Pulmonary artery endothelial cell (primary cell): ENCODE measurements at places on chromosomes 4 and X.

DNA sequence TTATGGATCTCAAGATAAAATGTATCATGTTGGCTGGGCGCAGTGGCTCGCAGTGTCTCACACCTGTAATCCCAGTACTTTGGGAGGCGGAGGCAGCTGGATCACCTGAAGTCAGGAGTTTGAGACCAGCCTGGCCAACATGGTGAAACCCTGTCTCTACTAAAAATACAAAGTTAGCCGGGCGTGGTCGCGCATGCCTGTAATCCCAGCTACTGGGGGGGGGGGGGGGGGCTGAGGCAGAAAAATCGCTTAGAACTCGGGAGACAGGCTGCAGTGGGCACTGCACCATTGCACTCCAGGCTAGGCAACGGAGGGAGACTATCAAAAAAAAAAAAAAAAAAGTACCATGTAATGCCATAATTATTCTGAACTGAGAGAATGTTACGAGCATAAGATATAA lies 2.1 kb downstream of the RBMX start:
- no peak for DNase-seq

DNA sequence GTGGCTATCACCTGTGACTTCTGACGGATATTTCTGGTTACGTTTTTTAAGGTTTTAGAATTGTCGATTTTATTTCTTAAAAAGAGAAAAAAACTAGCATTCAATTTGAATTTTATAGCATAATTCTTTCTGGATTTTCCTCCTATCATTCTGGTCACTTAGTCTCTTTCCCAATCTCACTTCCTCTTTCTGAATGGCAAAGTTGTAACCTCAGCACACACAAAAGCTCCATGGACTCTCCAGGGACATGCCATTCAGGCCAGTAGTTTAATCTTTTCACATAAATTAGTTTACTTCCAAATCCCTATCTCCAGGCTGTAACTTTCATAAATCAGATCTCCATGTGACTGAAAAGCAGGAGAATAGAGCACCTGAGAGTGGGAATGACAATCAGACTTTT lies 110.7 kb downstream of the ARAP2 start:
- DNase-seq, result no peak

DNA sequence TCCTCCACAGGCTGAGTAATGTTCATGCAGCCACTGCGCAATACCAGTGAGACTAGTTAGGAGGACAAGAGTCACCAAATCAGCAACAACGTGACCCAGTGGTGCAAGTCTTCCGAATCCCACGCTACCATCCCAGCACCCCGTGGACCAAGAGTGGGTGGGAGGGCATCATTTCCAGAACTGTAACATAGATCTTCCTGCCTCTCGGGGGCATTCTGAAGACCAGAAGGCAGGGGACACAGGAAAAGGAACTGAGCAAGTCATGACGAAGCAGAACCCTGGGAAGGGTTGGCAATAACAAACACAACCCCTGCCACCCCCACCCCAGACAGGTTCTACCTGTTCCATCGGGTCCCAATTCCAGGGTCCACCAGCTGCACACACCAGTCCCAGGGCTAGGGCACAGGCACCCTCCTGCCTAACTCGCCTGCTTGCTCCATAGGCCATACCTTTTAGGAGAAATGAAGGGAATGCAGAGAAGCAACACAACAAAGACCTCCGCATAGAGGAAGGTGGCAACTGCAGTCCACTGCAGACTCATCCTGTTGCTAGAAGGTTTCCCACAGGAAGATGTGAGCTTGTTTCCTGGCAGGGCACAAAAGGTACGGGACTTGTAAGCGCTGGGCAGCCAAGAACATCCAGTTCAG lies 1.4 kb downstream of the BCAP31 start:
- DNase-seq, result no peak

DNA sequence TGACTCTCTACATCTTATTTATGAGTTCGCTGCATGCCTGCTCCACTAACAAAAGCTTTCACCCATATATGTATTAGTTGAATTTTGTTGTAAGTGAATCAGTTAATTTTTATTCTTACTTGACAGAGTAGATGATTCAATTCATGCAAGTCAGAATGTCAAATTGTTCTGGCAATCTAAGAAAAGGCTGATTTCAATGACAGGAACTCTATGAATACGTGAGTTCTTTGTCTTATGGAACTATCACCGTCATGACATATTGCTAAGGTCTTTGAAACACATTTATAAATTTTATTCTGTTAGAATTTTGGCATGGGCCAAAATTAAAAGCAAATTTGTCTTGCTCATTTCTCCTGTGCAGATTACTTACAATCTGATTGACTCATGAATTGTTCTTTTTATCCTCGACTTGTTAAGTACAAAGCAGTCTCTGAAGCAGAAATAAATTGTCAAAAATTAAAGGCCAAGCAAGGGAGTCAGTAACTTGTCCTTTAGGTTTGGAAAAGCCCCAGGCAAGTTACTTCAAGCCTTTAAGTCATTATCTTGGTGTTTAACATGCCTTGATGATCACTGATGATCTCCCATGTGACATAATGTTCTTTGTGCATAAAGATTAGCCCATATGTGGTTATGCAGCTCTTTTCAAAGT lies 89.0 kb upstream of the GC start:
- no peak for DNase-seq

- no peak for DNase-seq
Measured at GRCh38 chr4:81808011-81808672, 336.4 kb upstream of the RASGEF1B start.

- DNase-seq, result no peak
Measured at GRCh38 chr4:53602390-53602789, 11.1 kb upstream of the LNX1 start.

DNA sequence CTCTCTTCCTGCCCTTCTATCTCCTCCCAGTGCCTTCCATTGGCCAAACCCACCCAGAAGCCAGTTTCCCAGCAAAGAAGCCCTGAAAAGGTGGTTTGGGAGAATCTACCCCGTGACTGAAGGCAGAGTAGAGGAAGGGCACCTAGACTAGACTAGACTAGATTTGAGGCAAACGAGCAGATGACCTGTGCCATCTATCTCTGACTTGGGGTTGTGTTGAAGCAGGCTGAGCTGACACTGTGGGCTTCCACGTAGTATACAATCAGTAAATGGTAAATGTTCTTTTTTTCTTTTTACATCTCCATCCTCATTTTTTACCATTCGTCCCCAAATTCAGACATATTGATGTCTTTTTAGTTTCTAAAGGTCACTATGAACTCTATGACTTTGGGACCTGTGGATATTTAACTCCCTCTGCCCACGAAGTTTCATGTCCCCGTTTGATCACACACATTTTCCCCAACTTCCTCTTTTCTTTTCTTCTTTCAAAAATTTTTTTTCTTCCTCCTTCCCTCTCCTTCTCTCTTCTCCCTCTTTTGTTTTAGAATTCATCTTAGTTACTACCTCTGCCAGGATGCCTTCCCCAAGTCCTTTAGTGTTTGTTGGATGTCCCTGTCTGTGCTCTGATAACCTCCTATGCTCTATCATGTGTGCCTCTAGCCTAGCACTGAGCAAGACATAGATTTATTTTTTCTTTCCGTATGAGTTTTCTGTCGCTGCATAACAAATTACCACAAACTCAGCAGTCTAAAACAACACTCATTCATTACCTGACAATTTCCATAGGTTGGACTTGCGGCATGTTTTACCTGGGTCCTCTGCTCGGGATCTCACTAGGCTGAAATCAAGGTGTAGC lies 6.2 kb upstream of the AFF1 start:
- no peak for DNase-seq

DNA sequence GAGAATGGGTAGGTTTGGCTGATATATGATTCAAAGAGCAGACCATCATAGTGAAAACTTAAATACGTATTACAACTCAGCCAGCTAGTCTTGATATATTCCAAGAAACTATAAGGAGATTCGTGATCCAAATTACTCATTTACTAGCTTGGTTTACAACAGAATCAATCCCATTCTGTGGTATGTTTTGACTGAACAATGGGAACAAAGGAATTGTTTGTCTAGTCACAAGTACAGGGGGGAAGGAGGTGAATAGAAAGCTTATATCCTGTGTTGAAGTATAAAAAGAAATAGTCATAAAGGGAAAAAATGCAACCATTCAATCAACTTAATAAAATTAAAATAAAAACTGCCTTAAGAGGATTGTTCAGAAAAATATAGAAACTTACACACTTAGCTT lies 17.0 kb downstream of the C4orf54 start:
- DNase-seq, result no peak

- DNase-seq, result no peak
Measured at GRCh38 chr4:57303012-57303751, 193.0 kb upstream of the IGFBP7 start.

- DNase-seq, result no peak
Measured at GRCh38 chr4:111601671-111602070, 543.6 kb upstream of the FAM241A start.

DNA sequence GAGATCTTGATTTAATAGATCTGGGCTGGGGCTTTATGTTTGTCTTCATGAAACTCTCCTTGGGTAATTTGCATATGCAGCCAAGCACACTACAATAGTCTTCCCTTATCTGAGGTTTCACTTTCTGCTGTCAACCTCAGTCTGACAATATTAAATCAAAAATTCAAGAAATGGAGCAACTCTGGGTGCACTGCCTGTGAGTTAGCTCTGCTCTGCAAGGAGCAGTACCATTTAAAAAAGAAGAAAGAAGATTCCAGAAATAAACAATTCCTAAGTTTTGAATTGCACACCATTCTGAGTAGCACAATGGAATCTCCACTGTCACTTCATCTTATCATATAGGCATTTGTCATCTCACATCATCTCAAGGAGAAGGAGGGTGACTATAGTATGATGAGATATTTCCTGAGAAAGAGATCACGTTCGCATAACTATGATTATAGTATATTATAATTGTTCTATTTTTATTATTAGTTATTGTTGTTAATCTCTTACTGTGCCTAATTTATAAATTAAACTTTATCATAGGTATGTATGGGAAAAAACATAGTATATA lies 9.4 kb downstream of the FNIP2 start:
- no peak for DNase-seq

- no peak for DNase-seq
Measured at GRCh38 chr4:183714626-183715025, 55.5 kb downstream of the TRAPPC11 start.

GRCh38 chrX:140918398-140919038 lies 83.9 kb upstream of the SPANXB1 start:
- peak; percentile 43 for DNase-seq

DNA sequence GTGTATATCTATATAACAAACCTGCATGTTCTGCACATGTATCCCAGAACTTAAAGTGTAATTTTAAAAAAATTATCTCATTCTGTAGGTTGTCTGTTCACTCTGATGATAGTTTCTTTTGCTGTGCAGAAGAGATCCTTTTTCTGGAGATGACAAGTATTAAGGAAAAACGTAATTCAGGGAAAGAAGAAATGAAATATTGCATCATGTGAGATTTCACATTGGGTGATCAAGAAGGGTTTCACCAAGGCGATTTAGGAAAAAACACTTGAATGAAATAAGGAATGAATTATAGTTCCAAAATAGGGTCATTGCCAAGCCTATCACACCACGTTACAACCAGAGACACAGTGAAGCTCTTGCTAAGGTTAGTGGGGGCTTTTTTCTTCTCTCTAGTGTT lies 227.9 kb downstream of the HNRNPD start:
- no peak for DNase-seq

DNA sequence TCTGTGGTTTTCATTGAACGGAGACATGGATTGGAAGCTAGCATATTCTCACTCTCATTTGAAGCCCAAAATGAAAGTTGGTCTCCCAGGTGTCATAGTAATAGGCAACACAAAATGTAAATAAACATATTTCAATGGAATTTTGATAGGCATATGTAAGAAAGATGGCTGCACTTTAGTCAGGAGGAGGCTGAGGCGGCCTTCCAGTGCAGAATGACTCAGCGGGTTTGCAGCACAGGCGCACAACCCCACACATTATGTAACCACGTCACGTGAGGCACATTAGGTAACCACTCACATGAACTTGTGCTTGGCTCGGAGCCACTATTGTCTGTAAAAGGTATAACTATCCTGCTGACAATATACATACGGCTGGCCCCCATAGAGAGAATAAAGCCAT lies 381.7 kb downstream of the GPAT3 start:
- no peak for DNase-seq

DNA sequence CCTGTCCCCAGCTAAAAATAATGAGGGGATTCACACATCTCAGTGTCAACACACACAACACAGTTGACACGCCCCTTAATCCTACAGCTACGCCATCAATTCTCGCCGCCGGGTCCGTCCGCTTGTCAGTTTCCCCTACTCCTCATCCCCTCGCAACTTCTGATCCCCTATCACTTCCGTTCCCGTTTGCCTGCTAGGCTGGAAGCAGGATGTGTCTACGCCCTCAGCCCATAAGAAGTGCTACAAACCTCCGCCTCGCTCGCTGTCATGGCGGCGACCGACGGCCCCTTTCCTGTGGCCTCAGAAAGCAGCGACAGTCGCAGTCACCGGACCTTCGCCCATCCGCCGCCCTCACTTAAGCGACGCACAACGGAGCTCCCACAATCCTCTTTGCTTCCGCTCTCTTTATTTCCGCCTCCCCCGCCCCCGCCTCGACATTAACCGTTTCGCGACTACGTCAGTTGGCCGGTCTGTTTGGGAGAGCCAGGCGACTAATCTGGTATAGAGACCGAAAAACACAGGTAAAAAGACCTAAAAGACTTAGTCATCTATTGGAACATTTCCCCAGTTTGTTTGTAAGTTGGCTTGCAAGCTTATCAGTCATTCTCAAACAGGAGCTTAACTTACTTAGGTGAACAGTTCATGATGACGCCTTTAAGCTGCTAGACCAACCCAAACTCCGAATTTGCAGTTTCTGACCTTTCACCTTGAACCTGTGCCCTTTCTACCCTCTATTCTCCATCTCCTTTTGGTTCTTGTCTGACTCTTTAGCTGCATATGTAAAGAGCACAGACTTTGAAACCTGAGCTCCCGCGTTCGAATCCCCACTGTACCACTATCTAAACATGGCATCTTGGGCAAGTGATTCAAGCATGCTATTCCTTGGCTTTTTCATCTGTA lies at the start of gene SLC25A53:
Gene SLC25A53, minus strand, starts transcription at position 380 of the 900 bp plus-strand sequence. CDS start 51,752 bp downstream, outside the sequence.
- DNase-seq, result peak; percentile 37

GRCh38 chr4:150140774-150141400 lies 62.6 kb downstream of the DCLK2 start:
- DNase-seq, result no peak

DNA sequence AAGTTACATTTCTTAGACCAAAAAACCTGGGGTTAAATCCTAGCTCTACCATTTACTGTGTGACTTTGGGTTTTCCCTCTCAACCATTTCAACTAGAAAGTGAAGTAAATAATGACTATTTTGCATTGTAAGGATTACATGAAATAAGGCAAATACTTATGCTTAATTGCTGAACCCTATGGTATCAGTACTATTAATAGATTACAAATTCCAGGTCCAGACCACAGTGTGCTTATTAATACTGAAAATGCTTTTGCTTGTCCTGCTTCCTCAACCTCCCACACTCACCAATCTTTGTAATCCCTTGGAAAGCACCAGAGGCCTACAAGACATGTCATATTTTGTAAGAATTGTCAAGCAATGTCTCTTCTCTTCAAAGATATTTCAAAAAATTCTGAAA lies 456.5 kb downstream of the SPOCK3 start:
- DNase-seq, result no peak

- no peak for DNase-seq
Measured at GRCh38 chr4:15182600-15183220, 180.4 kb downstream of the CPEB2 start.

GRCh38 chrX:78643874-78644273 lies 15.3 kb downstream of the RTL3 start:
- DNase-seq, result no peak
